ENCODE measurements at places on chromosomes 2 and 18.
A peak's percentile ranks its signal among the peaks of the same experiment; 100 is the strongest.

- DNase-seq, result no peak
Measured at GRCh38 chr2:2022941-2023586, 278.7 kb upstream of the PXDN start.

- no peak for DNase-seq
Measured at GRCh38 chr2:45734952-45735351, 83.5 kb downstream of the PRKCE start.

- no peak for DNase-seq
Measured at GRCh38 chr2:199309973-199310372, 147.8 kb downstream of the SATB2 start.

DNA sequence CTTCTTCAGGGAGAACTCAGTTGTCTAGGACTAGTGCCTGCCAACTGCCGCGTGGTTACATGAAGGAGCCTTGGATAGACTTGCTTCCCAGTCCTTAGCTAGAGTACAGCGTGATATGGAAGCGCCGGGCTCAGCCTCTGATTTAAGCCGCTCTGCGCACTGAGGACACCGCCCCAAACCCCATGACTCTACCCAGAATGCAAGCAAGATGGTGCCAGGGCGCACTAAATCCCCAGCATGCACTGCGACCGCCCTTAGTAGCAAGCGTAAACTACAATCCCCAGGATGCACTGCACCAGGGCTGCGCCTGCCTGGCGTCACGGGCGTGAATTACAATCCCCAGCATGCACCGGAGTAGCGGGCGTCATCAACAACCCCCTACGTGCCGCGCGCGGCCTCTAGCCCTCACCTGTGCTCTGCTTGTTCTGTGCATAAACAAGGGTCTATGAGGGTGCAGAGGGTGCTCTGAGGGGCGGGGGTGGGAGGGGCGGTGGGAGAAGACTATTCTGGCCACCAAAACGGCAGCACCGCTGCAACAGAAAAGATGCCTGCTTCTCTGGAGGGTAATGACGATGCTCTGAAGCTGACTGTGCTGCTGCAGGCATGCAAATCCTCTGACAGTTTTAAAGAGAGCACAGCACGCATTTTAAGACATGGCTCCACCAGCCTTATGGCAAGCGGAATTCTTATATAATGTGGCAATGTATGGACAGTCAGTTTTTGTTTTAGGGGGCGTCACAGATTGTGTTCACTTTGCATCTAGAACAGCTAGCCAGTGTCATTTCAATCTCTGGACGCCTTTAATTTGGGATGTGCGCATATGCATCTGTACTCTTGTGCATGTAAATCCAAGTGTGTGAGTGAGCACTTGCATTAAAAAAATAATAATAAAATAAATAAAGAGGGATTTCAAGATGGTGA, 282.5 kb upstream of the MYT1L start:
- peak; percentile 61 for DNase-seq

GRCh38 chr2:86171295-86171694, 24.0 kb downstream of the IMMT start:
- DNase-seq, result no peak

GRCh38 chr2:189304360-189304759, 124.8 kb upstream of the COL5A2 start:
- peak; percentile 13 for DNase-seq

- no peak for DNase-seq
Measured at GRCh38 chr2:48723129-48723528, 32.4 kb downstream of the LHCGR start.

DNA sequence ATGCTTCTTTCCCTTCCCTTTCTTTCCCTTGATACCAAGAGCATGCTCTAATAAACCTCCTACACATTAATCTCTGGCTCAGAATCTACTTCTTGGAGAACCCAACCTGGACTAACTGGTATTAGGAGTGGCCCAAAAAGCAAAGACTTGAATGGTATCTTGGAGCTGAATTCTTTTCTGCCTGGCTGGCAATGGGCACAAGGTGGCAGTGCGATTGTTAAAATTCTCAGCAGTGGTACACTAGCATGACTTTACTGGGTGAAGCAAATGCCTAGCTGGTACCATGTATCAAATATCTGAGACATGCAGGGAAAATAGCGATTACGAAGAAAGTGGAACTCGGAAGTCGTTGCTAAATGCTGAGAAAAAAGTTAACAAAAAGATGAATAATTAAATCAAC, 376.1 kb downstream of the XIRP2 start:
- no peak for DNase-seq

- no peak for DNase-seq
Measured at GRCh38 chr2:112980537-112980936, 2.7 kb downstream of the IL36G start.

DNA sequence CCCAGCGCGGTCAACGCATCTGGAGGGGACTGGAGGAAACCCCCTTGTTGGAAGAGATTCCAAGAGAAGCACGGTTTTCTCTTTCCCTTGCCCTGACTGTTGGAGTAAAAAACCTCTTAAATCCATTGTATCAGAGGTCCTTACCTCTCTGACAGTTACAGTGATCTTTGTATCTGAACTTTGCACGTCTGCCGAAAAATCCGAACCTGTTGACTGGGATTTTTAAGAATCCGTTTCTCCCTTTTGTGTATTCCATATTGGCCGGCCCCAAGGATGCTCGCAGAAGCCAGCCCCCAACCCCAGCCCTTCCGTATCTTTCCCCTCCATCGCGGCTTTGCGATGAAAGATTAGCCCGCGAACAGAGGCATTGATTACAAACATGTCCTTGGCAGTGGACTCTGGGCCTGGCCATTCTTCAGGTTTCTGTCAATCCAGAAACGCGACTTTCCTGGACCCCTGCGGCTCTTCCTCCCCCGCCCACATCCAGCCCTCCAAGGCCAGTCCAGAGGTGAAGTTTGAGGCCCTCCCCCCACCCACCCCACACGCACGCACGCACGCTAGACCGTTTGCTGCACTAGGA, 4.6 kb upstream of the DLX1 start:
- DNase-seq, result no peak

DNA sequence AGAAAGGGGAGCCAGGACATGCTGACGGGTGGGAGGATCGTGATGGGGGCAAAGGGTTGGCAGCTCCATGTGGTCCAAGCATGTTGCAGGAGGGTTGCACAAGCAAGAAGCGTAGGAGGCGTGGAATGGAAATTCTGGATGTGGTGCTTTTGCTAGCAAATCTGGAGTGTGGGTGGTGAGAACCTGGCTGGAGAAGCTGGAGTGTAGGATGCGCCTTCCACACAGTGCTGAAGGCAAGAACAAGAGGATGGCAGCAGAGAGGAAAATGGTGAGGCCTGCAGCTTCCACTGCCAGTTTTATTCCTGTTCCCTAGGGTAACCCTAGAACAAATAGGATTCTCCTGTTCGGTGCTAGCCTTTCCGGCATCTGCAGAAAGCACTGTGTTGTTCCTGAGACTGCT, 22.4 kb downstream of the CREG2 start:
- no peak for DNase-seq

- DNase-seq, result no peak
Measured at GRCh38 chr2:15704086-15704787, 112.6 kb downstream of the DDX1 start.

DNA sequence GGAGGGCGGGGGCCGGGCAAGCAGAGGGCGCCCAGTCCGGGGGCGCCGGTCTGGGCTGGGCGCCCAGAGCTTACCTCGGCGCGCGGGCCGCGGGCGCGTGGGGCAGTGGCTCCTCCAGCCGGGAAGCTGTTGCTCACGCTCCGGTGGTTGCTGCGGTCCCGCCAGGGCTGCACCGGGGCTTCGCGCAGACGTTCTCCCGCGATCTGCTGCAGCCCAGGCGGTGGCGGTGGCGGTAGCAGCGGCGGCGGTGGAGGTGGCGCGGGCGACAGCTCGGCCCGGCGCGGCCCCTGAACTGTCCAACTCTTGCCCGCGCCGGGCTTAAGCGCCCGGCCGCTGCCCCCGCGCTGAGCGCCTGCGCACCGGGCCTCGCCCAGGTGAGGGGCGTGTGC, 391 bp downstream of the ZNF385B start:
- no peak for DNase-seq

DNA sequence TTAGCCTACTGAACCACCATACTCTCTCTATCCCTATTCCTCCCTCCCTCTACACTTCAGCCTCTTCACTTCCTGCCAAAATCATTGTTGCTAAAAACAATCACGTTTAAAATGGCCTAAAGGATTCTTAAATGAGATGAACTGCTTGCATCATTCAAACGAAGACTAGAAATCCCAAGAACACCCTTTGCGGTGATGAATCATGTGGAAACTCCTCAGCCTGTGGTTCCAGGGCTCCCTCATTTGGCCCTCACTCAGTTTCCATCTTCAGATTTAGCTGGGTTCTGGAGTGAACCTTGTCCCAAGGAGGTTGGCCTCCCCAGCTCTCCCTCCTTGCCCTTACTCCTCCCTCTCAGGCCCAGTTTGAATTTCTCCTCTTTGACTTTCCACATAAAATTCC, 125.6 kb upstream of the CDC42EP3 start:
- no peak for DNase-seq

GRCh38 chr2:217433522-217433921, 569.3 kb downstream of the TNS1 start:
- DNase-seq, result no peak

DNA sequence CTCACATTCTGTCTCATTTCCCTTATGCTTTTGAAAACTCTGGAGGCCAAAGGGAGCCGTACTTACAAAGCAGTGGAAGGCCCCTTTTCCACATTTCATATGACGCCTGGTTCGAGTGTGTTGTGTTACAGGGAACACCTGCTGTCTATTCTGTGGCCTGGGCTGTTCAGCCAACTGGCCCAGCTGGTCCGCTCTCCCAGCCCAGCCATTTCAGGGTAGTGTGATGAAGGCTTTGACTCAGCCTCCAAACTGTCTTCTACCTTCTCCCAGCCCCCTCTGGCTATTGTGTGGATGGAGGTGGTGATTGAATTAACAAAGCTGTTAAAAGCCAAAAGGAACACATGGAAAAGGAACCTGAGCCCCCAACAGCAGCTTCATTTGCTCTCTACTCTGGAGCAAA, 233.8 kb downstream of the ICOS start:
- DNase-seq, result no peak

DNA sequence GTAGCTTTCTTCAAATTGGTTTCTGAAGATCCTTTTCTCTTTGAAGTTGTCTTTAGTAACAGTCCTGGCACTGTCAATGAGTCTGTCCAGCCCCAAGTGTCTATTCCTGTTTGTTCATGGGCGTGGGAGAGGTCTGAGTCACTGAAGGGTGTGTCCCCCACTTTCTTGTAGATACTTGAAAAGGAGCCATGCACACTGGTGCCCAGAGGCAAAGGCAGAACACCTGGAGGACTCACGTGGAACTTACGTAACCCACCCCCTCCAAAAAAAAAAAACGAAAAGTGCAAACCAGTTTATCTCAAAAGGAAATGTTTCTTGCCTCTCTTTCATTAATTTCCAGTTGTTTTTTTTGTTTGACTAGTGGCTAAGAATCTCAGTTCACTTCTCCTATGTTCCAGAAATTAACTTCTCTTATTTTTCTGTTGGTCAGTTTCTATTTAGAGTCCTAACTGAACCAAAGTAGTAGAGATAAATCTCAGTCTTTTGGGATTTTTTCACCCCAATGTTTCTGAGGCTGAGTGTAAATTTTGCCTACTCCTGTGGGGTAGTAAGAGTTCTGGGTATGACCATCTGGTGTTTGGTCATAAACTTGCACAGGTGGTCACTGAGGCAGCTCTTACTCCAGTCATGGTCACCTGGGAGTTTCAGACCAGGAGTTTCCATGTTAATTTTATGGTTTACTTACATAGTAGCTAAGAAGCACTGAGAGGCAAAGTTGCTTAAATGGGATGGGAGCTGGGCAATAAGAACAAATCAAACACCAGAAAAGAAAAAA, 54.9 kb downstream of the DSC3 start:
- no peak for DNase-seq

DNA sequence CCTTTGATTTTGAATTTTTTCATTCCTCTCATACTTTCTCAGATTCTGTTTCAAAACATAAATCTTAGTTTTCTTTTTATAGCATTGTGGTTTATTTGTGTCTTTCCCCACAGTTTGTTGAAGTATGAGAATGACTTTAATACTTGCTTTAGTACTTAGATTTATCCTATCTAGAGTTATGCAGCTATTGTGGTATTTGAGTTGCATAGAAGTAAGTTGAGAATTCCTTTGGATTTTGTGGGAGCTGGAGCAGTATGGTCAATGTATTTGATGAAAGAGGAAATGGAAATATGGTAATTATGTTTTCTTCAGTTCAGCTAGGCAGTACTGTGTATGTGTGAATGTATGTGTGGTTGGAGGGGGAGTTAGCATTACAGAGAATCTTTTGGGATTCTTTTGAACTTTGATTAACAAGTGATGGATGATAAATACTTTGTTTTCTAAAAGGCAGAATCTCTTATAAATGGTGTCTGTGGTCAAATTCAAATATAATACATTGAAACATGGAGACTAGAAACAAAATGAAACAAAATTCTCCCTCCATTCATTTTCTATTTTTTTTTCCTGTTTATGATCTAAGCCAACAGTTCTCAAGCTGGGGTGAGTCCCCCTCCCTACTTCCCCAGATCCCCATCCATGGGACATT, 3.0 kb downstream of the ACVR2A start:
- no peak for DNase-seq

GRCh38 chr18:48517048-48517447, 21.8 kb upstream of the CTIF start:
- no peak for DNase-seq

DNA sequence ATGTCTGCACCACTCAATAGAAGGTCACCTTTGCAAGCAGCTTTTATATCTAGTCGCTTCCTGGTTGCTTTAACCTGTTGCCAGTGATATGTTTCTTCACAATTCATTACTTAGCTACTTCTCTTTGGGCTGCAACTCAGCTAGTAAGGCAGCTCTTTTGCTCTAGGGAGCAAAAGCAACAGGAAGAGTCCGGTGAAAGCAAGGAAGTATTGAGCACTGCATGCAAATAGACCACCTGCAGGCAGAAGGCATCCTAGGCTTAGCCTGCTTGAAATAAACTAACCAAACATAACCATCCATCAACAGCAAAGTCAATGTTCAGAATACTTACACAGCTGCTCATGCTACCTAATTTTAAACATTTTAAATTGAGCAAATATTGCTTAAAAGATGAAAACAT, 529.2 kb upstream of the LINC00305 start:
- no peak for DNase-seq

DNA sequence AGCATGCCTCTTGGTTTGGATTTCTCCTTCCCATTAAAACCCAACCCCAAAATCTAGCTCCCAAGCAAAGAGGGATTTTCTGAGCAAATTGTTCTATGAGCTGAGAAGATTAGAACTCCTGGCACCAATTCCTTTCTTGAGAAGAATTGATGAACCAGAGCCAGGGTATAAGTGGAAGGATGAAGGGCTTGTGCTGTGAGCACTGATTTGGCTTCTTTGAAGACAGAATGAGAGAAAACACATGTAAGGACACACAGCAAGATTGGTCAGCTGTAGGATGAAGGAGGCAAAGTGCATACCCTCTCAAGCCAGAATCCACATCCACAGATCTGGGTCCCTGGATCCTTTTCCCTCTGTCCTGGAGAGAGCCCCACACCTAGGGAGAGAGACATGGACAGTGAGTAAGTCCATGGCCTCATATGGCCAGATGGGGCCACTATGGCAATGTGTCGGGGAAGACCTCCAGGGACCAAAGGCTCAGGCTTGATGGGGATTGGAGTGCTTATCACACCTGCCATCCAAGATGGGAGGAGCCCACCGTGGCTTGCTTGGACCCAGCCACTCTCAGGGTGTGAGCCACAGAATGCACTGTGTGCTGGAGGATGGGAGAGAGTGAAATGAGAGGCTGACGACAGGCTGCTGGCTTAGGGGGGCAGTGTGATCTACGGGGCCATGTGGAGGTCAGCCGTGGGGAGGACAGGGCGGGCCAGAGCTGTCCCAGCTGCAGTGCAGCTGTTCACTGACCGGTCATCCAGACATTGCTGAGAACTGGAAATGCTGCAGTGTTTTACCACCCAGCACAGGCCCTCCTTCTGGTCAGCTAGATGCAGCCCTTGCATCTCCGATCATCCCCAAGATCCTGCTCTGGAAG, 339.8 kb downstream of the CYP26B1 start:
- DNase-seq, result no peak

Data from activated CD8-positive, alpha-beta memory T cell treated with anti-CD3 and anti-CD28 coated beads for 1 hour (primary cell).